ENCODE measurements at places on chromosomes 2 and 18.

DNA sequence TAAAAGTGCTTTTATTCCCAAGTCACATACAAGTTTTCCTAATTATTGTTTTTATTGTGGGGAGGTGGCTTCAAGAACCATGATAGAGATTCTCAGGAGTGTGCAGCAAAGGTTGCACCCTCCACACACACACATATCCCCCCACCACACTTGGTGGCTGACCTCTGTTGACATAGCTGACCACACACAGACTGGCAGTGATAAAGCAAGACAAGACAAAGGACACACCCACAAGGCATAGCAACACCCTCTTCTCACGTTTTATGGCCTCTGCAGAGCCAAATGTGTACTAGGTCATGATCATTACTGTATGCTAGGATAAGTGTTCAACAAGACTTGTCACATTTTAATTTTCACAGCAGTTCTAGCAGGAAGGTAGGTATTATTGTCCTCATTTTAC, 143.0 kb upstream of the EPC2 start:
- no peak overlapping the region for H3K4me3 ChIP-seq
- peaks cover under 1% of the 10 kb centered on the region for H3K4me1 ChIP-seq
- H3K27me3 ChIP-seq = no peaks in the 10 kb centered on the region
- H3K36me3 ChIP-seq = no peaks in the 10 kb centered on the region

- no peaks in the 10 kb centered on the region for H3K27me3 ChIP-seq
- H3K4me3 ChIP-seq = no peak overlapping the region
- no peak overlapping the region for H3K27ac ChIP-seq
- no peak for DNase-seq
These were observed 145.9 kb downstream of the RTP5 start for GRCh38 chr2:242015108-242016065.

DNA sequence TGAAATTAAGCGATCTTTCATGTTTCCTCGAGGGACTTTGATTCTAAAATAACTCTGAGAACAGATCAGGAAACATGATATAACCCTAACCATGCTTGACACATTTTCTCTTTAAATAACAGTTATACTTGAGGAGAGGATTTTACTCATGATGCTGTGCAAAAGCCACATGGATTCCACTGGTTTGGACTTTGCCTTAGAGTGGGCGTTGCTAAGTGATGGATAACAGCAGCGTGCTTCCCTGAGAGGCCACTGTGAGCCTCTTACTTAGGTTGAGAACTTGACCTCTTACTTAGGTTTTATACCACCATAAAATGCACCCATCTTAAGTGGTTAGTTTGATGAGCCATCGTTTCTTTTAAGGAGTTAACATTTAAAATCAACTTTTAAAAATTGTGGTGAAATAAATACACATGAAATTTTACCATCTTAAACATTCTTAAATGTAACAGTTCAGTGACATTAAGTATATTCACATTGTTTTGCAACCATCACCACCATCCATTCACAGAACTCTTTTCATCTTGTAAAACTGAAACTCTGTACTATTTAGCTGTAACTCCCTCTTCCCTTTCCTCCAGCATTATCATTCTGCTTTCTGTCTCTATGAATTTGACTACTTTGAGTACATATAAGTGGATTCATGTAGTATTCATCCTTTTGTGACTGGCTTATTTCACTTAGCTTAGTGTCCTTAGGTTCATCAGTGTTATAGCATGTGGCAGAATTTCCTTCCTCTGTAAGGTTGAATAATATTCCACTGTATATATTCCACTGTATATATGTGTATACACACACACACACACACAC, 22.6 kb downstream of the ANXA4 start:
- no peaks in the 10 kb centered on the region for H3K36me3 ChIP-seq

- H3K27ac ChIP-seq = peak overlapping the region; percentile 99
- no peaks in the 10 kb centered on the region for H3K27me3 ChIP-seq
- DNase-seq = peak; percentile 83
- H3K36me3 ChIP-seq = peaks cover 60% of the 10 kb centered on the region
- peak overlapping the region; percentile 95 for H3K4me3 ChIP-seq
These were observed 633 bp downstream of the NABP1 start for GRCh38 chr2:191678437-191679100.

GRCh38 chr18:78304192-78305164, 675.1 kb upstream of the SALL3 start:
- no peak overlapping the region for H3K4me3 ChIP-seq

- H3K4me3 ChIP-seq = no peak overlapping the region
- H3K36me3 ChIP-seq = no peaks in the 10 kb centered on the region
- H3K4me1 ChIP-seq = no peaks in the 10 kb centered on the region
- no peak for DNase-seq
These were observed 221.8 kb downstream of the AGAP1 start for GRCh38 chr2:235715601-235716000.

DNA sequence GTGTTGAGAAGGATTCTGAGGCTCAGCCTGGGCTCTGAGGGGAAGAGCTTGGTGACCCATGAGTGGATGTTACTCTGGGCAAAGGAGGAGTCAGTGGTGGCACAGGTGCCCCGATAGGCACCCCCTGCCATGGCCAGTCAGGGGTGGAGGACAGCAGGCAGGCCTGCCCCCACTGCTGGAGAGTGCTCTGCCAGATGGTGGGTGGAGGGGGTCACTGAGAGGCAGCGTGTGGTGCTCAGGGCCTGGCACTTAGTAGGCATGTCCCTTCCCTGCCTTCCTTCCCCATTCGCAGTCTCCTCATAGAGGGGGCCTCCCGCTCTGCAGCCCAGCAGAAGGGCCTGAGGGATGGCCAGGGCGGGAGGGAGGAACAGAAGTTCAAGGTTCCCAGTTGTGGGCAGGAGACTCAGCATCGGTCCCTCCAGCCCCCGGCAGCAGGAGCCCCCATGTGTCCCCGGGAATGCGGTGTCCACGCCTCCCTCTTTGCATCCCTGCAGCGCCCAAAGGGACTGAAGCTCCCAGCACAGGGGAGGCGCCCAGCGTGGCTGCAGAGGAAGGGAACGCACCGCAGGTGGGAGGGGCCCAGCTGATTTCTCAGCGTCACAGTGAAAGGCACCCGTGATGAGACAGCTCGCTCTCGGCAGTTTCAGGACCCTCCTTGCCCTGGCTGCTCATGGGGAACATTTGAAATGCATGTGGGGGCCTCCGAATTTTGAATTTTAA, 5.7 kb upstream of the SNED1 start:
- H3K27ac ChIP-seq = no peak overlapping the region
- H3K4me1 ChIP-seq = peaks cover 8% of the 10 kb centered on the region
- H3K36me3 ChIP-seq = no peaks in the 10 kb centered on the region
- H3K4me3 ChIP-seq = no peak overlapping the region
- peaks cover 14% of the 10 kb centered on the region for H3K27me3 ChIP-seq
- peak; percentile 46 for DNase-seq
